ENCODE measurements at places on chromosomes 7 and 10. TPM values are rescaled to one million over a fixed set of nuclear protein-coding genes. Genes with fewer than 3 reads are reported as not detected.

GRCh38 chr7:121049028-121049791 is 60.7 kb downstream of the CPED1 start:
- H3K4me3 ChIP-seq = no peak overlapping the region
- no peaks in the 10 kb centered on the region for H3K4me1 ChIP-seq
- no peaks in the 10 kb centered on the region for H3K36me3 ChIP-seq
- H3K27me3 ChIP-seq = peaks cover 6% of the 10 kb centered on the region
- H3K27ac ChIP-seq = no peak overlapping the region

Gene TMEM236
- not detected for polyA plus RNA-seq

DNA sequence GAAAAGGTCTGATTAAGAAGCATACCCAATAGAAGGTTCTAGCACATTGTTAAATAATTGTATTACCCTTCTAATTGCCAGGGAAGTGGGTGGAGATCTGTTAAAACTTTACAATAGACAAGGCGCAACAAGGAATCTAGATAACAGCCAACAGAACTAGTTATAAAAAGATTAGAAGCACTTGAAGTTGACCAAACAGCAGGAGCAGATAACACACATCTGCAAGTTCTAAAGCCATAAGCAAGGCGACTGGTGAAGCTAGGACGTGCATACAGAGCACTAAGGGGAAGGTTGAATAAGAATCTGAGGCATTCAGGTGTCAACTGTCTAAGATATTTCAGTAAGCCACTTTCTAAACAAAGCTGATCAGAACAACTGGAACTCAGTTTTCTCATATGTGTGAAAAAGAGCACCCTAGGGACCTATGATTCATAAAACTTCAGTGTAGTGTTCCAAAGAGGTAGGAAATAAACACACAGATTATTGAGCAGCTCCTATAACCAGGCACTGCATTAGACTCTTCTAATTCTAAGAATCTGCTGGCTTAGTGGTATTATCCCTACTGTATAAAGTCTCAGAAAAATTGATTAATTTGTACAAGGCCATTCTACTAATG is 111.2 kb downstream of the SAMD9 start:
- no peak overlapping the region for H3K4me3 ChIP-seq
- peaks cover 3% of the 10 kb centered on the region for H3K27me3 ChIP-seq
- H3K36me3 ChIP-seq = no peaks in the 10 kb centered on the region
- no peaks in the 10 kb centered on the region for H3K4me1 ChIP-seq

Gene SPDYE1
- polyA plus RNA-seq = not detected

Gene LRMDA
- not detected for polyA plus RNA-seq

GRCh38 chr10:106158241-106158640 is 1006.3 kb downstream of the SORCS1 start:
- H3K4me1 ChIP-seq = no peaks in the 10 kb centered on the region
- DNase-seq = no peak
- no peaks in the 10 kb centered on the region for H3K36me3 ChIP-seq
- no peak overlapping the region for H3K27ac ChIP-seq
- H3K4me3 ChIP-seq = no peak overlapping the region

Gene FRA10AC1
- 5.9 TPM for polyA plus RNA-seq

DNA sequence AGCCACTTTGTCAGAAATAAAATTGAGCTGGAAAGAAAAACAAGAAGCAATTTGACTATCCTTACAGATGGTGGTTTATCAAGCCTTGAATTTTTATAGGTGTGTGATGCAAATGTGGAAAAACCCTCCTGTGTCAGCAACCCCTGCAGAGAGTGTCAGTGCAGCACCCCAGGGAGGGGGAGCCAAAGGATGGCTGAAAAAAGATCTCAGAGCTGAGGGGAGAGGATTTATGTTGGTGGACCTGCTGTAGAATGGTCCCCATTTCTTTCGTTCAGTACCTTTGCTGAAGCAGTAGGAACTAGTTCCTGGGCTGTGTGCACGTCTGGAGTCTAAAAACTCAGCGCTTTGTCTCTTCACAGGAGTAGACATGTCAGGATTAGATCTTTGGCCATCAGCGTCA is 239.0 kb downstream of the PHTF2 start:
- no peak for DNase-seq
- peaks cover 28% of the 10 kb centered on the region for H3K27me3 ChIP-seq
- no peaks in the 10 kb centered on the region for H3K4me1 ChIP-seq

Gene UCMA
- polyA plus RNA-seq = not detected

GRCh38 chr7:50423860-50424259 is 26.3 kb downstream of the FIGNL1 start:
- DNase-seq = no peak
- H3K27me3 ChIP-seq = no peaks in the 10 kb centered on the region
- no peaks in the 10 kb centered on the region for H3K36me3 ChIP-seq
- no peak overlapping the region for H3K4me3 ChIP-seq

Measured in naive thymus-derived CD8-positive, alpha-beta T cell (primary cell).